Skeletal muscle cell (primary cell): ENCODE measurements at places on chromosomes 3 and 15.

DNA sequence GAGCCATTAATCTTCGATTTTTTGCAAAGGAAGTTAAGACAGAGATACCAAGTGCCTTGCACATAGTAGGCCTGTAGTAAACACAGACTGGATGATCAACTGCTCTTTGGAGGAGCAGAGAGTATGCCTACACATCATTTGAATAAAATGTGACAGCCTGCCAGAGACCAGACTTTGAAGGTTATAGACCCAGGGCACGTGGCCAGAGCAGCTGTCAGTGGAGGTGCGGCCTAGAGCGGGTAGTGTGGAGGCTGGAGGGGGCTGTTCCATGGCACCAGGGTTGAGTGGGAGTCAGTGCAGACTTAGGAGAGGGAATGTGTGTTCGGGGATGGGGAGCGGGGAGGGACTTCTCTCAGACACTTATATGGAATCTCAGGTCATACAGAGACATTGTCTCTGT lies 80.8 kb downstream of the SMAD3 start:
- DNase-seq = peak; percentile 73

- no peak for DNase-seq
These were observed 446.8 kb downstream of the WDR72 start for GRCh38 chr15:53312707-53313106.

- peak; percentile 32 for DNase-seq
These were observed 1.5 kb upstream of the TM4SF19 start for GRCh38 chr3:196339493-196340254.

- DNase-seq = no peak
These were observed 34.9 kb downstream of the CP start for GRCh38 chr3:149186721-149187120.

GRCh38 chr3:53092942-53093341 lies 37.3 kb downstream of the RFT1 start:
- no peak for DNase-seq

DNA sequence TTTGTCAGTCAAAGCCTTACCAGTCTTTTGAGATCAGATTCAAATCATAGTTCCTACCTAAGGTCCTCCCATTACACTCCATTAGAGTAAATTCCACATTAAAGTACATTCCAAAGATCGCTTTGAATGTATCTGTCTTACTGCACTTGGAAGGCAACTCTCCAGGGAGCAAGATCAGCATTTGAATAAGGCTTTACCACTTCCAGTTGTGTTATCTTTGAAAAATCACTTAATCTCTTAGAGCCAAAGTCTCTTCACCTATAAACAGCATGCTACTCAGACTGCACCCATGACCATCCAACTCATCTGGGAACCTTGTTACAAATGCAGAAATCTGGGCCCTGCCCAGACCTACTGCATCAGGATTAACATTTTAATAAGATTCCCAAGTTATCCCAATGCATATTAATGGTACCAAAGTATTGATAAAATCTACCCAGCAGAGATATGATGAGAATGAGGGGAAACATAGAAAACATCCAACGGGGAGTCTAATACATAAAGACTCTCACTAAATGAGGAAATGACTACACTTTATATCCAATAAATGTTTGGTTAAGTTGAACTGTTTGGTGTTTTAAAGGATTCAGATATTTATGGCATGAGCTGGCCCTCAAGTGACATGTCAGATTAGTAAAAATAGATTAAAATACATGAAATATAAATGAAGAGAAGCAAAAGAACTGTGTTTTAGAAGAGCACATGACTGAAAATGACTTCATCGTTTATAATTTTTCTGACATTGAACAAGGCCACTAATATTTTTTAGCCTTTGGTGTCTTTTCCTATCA lies 75.9 kb downstream of the TNIK start:
- DNase-seq = no peak

DNA sequence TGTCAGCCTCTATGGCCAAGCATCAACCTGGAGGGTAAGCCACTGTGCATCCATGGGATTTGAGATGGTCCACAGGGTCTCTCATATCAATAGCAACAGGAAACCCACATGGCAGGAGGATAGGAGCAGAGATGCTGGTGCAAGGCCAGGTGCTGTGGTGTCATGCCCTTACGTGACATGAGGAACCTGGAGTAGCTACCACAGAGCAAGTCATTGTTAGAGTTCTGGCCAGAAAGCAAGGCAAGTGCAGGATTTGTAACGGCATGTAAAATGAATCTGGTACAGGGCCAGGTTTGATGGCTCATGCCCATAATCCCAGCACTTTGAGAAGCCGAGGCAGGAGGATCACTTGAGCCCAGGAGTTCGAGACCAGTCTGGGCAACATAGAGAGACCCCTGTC lies 14.8 kb upstream of the ZNF774 start:
- DNase-seq = no peak

DNA sequence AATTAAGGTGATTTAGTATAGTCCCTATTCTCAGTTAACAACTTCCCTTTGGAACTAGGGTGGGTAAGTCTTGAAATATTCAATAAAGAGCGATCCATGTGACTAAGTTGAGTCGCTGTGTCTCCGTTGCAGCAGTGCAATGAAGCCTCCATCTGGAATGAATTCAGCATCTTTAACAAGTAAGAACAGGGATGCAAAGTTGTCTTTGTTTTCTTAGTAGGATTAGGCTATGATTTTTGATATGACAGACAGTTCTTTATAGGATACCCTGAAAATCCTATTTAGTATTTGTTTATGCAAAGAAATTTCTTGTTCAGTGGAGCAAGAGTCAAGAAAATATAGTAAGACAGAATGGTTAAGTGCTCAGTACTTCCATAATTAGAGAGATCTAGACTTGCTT lies 52.7 kb downstream of the RBMS3 start:
- DNase-seq = no peak

DNA sequence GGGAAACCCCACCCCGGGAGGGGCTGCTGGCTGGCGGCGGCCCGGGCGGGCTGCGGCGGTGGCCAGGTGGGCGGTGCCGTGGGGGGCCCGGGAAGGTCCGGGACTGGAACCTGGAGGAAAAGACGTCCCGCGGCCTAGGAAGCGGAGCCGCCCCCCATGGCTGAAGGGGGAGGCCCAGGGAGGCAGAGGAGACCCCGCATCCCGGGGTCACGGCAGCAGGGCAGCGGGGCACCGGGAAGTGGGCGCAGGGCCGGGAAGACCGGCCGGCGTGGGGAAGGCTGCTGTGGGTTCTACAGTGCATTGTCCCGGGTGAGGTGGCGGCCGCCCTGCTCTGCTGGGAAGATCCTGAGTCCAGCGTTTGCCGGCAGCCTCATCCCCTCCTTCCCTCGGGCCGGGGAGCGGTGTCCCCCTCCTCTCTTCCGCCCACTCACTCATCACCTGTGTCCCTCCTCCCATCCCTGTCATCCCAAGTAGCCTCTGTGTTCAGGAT lies 525 bp upstream of the FSTL1 start:
- no peak for DNase-seq

DNA sequence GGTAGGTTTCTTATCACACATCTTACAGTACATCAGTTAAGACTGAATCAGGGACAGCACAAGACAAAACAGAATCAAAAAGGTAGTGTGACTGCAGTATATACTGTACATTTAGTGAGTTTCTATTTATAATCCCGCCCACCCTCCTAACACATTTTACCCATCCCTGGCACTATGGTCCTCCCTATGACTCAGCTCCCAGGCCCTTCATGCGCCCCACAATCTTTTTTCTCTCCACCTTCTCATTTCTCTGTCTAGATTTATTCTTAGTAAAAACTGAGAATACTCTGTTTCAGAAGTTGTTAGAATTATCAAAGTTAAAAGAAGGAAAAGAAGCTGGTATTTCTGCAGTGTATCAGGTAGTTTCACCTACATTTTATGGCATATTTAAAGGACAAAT lies 427.3 kb downstream of the CNTN4 start:
- DNase-seq = no peak

- DNase-seq = no peak
These were observed 8.4 kb upstream of the RTP3 start for GRCh38 chr3:46489381-46489780.

DNA sequence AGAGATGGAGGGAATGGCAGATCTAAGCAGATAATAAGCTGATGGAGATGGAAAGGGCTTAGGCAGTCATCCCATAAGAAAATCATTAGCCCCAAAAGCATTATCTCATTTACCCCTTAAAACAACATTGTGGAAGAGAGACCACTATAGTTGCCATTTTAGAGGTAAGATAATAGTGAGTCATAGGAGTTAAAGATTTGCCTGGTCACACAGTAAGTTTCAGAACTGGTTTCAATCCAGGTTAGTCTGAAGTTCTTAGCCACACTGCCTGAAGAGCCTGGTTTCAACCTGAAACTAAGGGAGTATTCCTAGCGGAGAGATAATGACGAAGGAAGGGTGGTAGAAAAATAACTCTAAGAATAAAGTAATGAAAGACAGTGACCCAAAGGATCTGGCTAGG lies 13.0 kb upstream of the UBR1 start:
- DNase-seq = no peak

- no peak for DNase-seq
These were observed 160.0 kb upstream of the WNT5A start for GRCh38 chr3:55647063-55647462.

- no peak for DNase-seq
These were observed 36.6 kb downstream of the CPN2 start for GRCh38 chr3:194314388-194315068.

GRCh38 chr3:189572249-189572648 lies 58.9 kb upstream of the TP63 start:
- DNase-seq = no peak

DNA sequence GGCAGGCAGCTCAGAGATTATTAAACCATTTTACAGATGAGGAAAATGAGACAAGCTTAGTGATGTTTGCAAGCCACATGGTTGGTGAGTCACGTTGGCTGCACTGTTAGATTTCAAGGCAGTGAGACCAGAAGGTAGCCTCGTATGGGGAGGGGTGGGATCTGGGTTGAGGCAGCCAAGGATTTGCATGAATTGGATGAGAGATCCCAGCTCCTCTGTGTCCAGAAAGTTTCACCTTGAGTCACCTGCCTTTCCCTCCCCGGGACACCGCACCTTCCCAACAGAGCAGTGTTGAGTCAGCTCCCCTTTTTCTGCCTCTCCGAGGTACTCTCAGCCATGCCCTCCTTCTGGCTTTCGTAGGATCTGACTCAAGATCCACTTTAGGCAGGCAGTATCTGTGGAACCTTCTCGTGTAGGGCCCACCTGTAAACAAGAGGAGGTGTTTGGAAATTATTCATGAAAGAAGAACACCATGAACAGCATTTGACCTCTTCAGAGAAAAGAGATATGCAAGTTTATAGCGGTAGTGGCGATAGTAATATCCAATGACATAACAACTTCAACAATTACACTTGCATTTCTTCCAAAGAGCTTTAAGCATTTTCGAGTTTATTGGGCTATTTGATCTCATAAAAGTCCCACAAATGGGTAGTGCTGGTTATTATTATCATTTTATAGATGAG lies 46.8 kb upstream of the VPS8 start:
- no peak for DNase-seq

DNA sequence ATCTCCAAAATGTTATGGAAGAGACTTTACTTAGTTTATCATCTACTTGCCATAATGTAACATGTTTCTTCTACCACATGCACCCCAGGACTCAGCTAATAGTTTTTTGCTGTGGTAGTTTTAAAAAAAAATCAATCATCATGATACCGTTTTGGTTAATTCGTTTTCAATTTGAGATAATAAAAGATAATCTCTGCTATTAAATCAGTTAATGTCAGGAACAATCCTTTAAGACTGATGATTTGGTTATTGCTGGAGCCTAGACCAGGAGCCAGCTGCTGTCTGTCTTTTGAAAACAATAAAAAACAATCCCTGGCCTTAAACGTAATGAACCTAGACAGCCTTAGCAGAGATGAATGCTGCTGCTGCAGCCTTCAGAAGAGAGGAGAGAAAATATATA lies 403.7 kb downstream of the OXSM start:
- DNase-seq = no peak

DNA sequence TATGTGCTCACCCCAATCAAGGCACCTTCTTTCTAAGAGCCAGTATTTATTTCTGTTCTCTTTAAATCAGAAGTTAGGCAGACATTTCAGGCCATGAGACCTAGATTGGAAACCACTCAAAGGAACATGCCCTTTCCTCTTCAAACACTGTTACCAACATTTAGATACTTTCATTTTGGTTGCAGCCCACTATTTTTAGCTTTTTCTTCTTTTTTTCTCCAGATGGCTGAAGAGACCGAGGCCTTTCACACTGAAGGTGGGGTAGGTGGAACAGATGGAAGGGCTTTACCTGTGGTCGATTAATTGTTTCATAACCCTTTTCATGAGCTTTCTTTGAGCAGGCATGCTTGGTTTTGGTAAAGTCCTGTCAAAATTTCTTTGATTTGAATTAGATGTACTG lies 10.9 kb upstream of the LZTFL1 start:
- no peak for DNase-seq

- DNase-seq = no peak
These were observed 159.4 kb downstream of the LSAMP start for GRCh38 chr3:116285781-116286421.

GRCh38 chr3:43379343-43379742 lies 93.0 kb downstream of the SNRK start:
- DNase-seq = peak; percentile 73

GRCh38 chr3:109257269-109257668 lies 59.0 kb downstream of the DPPA2 start:
- DNase-seq = peak; percentile 37

- DNase-seq = peak; percentile 96
These were observed 311.3 kb downstream of the SLC9A9 start for GRCh38 chr3:143536817-143537535.

- DNase-seq = no peak
These were observed 224.8 kb downstream of the FAM43A start for GRCh38 chr3:194910414-194910984.

GRCh38 chr3:151047636-151048035 lies 37.8 kb upstream of the MED12L start:
- DNase-seq = no peak

DNA sequence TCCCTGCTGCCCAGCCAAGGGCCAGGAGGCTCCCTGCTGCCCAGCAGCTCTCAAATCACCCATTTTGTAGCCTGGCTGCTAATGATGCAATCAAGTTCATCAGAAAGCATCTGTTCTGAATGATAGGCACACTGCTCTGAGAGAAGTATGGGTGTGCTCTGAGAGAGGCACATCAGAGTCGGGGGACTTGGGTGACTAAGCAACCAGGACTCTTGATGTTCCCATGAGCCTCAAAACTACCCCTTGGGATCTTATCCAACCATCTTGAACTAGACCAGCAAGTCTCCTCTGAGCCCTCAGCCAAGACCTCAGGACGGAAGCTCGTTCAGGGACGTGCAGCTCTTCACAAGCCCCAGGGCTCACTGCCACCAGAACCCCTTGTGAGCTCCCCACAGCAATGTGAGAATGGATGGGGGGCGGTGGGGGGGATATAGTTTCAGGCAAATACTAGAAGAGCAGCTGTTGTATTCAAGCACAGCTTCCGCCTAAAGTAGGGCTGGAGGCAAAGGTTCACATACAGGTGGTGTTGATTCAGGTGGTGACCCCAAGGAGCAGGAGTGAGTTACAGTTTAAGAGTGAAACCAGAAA lies 52.2 kb upstream of the HES1 start:
- no peak for DNase-seq

DNA sequence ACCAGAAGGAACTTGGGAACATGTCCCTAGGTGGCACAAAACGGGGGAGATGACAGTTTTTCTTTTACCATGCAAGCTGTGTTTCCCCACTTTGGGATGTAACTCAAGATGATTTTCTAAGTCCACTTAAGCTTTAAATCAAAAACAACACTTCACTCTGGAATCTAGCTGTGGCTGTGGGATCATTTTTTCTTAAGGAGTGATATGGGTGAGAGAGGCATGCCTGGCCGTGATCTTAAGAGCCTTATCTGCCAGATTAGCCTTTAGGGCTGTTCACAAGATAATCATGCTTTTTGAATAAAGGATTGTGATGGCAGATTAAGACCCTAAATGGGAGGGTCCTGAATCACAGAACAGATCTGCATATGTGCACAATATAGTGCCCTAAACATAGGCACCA lies 384.8 kb upstream of the SEMA6D start:
- DNase-seq = no peak

- DNase-seq = no peak
These were observed 8.4 kb downstream of the IFT80 start for GRCh38 chr3:160390565-160391138.
